ENCODE measurements at places on chromosomes 16 and 17.

DNA sequence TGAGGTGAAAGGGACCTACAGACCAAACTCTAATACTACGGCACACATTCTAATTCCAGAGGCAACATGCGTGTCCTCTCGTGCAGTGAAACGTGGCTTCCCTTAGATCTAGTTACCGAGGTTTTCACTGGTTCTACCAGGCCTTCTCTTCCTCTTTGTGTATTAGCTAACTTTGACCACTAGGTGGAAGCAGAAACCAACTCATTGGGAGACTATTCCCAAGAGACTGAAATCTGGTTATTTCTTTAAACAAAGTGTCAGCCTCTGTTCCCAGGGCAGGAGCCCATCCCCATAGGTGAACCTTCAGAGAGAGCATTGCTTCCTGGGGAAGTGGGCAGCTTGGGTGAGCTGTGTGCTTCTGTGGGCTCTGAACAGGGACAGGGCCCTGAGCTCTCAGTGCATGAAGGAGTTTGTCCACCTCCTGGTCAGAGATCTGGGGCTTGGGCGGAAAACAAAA lies 19.7 kb upstream of the RCVRN start:
- no peak for DNase-seq

DNA sequence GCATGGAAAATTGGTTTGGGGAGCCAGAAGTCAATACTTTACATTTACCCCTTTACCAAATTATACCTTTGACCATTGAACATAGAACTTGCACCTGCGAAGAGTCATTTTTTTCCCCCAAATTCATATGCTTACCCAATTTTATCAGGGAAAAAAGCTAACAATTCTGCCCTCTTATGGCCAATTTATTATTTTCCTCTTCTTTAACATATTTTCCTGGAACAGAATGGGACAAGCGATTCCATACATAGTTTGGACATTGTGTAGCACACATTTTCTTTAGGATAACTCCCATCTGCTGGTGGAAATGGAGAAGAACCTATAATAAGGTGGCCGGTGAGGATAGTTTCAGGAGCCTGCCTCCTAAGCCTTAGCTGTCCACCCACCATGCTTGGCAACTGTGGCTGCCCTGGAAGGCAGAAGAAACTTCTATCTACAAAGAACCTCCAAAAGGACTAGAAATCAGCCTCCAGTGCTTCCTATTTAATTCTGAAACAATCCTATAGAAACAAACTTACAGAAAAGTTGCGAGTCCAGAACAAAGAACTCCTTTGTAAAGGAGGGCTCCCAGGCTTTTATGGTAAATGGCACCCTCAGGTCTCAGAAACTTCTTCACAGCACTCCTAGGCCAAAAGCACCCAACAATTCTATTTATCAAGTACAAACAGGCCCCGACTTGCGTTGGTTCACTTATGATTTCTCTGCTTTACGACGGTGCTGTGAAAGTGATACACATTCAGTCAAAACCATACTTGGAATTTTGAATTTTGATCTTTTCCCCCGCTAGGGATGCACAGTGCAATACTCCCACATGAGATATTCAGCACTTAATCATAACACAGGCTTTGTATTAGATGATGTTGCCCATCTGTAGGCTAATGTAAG lies 64.1 kb upstream of the CACNG4 start:
- DNase-seq: no peak

GRCh38 chr16:57601801-57602478 lies 26.5 kb upstream of the ADGRG1 start:
- DNase-seq: peak; percentile 39

- no peak for DNase-seq
These were observed 3.5 kb downstream of the MSI2 start for GRCh38 chr17:57259817-57260216.

DNA sequence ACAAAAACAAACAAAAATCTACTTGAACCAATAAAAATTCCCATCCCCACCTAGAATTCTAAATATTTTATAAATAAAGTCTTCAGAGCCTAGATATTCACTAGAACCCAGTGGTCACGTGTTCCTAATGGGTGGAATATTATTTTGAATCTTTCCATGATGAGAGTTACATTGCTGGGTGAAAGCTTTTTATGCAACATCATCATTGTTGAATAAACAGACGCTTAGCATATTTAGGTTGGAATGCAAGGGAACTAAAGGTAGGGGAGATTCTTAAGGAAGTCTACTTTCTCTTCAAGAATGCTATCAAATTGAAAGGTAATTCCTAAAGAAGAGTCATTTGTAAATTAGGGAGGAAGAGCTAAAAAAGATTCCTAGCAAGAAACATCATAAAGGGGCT lies 723.1 kb downstream of the WWOX start:
- no peak for DNase-seq

GRCh38 chr17:18111330-18111971 lies 2.9 kb downstream of the MYO15A start:
- DNase-seq: no peak

DNA sequence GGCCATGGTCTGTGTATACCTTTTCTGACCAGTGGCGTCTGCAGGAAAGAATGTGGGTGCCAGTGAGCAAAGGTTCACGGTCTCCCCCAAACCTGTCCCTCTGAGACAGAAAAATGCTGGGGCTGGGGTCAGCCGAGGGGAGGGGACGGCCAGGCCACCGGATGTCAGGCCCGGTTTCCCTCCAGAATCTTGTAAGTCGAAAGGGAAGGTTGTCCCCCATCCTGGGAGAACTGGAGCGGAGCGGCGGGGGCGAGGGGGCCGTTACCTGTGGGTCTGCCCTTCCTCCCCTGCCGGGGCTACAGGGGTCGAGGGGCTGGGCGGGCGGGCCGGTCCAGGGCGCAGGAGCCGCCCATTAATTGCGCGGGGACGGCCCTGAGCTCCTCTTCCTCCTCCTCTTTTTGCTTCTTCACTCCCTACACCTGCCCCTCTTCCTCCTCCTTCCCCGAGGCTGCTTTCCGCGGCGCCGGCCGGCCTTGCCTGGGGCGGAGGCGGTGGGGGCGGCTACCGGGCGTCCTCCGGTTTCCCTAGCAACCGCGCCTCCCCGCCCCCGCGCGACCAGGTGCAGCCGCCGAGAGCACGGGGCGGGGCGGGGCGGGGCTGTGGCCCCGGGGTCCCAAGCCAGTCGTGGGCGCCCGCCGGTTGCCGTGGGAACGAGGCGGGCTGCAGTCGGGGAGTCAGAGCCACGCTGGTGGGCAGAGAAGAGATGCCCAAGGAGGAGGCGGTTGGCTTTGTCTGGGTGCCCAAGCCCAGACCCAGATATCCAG lies at the start of gene MARCHF10:
TSS of gene MARCHF10 (minus strand) at position 503 of the 764 bp plus-strand sequence. CDS start 6,579 bp downstream, outside the sequence.
- DNase-seq: no peak

- no peak for DNase-seq
These were observed 14.1 kb downstream of the CFAP20 start for GRCh38 chr16:58114827-58115825.

DNA sequence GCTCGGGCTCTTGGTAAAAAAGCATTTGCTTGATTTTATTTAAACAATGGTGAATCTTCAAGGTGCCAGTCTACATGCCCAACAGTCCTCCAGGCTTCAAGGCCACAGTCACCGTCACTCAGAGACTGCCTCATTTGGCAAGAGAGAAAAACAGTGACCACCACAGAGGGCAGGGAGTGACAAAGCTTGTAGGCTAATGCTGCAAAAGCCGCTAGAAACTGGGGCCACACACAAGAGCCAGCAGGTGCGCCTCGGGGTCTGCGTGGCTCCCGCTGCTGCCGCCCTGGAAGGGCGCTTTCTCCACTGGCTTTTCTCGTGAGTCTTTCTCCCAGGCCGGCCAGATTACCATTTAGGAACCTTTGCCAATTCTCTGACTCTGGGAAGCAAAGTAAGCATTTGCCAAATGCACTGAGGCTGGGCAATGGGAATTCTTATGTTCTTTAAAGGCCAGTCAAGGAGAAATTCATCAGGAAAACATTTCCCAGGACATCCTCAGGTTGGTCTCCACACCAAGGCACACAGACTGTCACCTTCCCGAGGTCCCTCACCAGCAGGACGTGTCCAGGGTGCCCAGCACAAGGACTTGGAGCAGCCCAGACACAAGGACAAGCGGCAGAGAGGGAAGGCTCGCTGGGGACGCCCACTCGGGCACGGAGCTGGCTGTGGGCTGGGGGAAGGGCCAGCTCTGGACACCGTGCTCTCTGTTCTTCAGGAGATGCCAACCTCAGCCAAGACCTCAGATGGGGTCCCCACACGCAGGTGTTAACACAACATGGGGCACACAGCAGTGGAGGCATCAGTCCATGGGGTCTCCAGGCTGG lies 12.5 kb upstream of the C16orf95 start:
- DNase-seq: no peak

DNA sequence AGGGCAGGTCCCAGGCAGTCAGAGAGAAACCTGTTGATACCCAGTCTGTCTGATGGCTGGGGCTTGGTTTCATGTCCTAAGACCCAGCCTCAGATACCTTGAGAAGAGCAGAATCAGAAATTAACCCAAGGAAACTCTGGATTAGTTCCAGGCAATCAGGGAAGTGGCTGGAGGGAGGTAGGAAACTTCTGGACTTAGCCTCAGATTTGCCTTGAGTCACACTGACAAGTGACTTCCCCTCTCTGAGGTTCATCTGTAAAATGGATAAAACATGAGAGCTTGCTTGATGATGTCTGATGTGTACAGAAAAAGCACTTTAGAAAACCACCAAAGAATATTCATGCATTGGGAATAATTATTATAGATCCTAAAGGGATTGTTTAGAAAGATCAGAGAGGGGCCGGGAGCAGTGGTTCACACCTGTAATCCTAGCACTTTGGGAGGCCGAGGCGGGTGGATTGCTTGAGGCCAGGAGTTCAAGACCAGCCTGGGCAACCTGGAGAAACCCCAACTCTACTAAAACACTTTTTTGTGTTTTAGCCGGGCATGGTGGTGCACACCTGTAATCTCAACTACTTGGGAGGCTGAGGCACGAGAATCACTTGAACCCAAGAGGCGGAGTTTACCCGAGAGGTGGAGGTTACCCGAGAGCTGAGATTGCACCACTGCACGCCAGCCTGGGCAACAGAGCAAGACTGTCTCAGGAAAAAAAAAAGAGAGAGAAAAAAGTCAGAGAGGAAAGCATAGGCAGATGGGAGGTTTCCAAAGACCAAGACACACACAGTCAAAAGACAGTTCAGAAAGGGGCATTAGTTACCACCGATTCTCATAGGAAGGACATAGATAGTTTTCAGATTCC lies 3.8 kb downstream of the CIITA start:
- DNase-seq: no peak

DNA sequence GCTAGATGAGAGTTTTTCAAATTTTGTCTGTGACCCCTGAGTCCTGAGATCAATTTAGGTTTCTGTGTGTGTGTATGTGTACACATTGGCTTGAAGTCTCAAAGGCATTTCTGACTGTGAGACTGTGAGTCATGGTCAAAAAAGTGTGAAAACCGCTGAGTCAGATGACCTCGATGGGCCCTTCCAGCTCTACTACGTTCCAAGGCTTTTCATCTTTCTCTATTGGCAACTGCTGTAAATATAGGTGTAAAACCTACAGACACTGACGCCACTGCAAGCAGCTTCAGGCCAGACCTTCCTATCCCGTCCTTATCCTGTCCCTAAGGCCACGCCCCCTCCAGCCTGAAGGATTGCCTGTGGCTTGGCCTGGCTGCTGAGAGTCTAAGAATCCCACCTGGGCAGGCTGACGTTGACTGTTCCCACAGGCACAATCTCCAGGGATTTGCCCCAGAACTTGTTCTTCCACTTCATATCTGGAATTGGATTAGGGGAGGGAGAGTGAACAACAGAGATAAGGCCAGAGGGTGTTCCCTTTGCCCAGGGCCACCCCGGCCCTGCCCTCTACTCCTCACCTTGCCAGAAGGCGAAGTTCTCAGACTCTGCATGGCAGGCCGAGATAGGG lies 11.3 kb downstream of the OSBPL7 start:
- no peak for DNase-seq

DNA sequence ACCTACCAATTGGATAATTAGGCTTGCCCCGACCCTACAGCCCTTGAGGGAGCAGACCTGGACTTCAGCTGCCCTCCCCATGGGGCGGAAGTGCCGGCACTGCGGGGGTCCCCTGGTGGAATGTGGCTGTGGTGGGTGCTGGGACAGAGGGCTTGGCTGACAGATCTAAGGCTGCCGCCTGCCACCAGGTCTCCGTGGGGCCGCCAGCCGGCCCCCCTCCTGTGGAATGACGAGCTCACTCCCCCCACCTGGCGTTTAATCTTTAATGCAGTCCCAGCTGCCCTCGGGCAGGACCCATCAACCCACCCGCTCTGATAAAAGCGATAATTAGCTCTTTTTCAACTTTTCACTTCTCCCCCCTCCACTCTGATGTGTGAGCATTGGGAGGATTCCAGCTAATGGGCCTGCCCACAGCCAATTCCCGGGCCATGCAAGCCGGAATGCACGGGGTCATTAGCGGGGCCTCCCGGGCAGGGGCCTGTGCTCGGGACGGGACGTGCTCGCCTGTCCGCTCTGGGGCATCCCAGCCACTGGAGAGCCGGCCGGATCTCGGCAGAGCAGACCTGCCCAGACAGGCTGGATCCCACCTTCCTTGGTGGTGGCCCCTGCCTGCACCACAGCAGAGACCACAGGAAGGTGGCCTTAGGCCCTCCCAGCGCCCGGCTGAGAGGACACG lies 28.3 kb upstream of the GOSR2 start:
- DNase-seq: no peak

DNA sequence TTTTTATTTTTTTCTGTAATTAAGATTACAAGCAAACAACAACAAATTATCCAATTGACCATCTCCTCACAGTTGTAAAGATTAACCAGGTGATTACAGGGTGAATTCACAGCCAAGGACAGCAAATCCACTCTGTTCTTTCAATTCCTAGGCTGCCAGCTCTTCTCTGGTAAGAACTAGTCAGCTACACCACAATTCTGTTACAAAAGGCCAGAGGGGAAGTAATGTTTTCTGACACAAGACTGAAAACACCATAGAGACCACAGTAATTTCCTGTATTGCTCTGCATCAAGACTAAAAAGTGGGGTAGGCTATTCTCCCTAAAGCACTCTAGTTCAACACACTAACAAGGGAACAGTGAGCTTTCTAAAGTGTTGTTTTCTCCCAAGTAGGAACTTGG lies 10.6 kb downstream of the CA10 start:
- DNase-seq: no peak

DNA sequence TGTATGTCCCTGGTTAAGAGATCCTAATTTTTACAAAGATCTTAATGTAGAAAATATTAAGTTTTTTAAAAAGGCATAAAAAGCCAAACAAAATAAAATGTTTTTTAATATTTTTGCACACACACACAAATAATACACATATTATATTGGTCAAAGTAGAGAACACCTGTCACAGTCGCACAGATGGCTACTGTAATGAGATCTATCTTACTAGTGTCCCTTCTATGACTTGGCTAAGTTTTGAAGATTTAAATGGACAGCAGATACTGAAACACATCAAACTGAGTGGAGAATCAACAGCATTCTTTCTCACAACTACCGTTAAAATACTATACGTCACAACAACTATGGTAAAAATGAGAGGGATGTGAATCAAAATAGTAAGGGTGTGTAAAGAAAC lies 83.4 kb downstream of the HELZ start:
- no peak for DNase-seq

- no peak for DNase-seq
These were observed 25.0 kb downstream of the CDK12 start for GRCh38 chr17:39486242-39486641.

- no peak for DNase-seq
These were observed 10.3 kb upstream of the TOX3 start for GRCh38 chr16:52557236-52557635.
